Transverse colon (tissue), 4 donors: ENCODE measurements at places on chromosomes 13 and 19. TPM values are rescaled to one million over a fixed set of nuclear protein-coding genes. Genes with fewer than 3 reads are reported as not detected.

GRCh38 chr13:89660752-89661151, 1686.7 kb upstream of the MIR17HG start:
- DNase-seq: no peak

DNA sequence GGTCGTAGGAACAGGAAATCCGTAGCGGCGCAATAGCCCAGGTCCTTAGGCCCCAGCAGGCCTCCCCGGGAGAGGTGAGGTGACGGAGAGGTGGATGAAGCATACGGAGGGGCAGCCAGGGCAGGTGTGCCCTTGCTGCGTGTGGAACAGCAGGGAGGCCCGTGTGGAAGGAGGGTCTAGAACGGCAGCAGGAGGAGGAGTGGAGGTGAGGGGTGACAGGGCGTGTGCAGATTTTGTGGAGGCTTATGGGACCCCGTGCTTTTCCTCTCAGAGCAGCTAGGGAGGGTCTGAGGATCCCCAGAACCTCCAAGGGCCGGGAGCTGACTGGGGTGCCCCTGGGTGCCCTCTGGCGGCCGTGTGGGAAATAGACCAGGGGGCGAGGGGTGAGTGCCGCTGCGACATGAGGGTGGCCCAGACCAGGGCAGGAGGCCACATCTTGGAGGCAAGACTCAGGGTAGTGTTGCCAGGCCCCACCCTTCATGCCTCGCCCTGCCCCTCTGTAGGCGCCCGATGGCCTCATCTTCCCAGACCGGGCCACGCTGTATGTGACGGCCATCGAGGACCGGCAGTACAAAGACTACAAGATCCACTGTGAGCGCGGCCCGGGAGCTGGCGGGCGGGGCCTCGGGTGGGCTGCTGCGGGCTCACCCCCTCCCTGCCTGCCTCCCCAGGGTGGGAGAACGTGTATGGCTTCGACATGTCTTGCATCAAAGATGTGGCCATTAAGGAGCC, 5.0 kb upstream of the ADM5 start:
- no peak for DNase-seq

GRCh38 chr13:20728579-20729311, 25.2 kb downstream of the IL17D start:
- no peak for DNase-seq

GRCh38 chr19:33705090-33705847, 83.5 kb downstream of the CHST8 start:
- no peak for DNase-seq

GRCh38 chr19:45139286-45140143, 21.3 kb downstream of the NKPD1 start:
- DNase-seq: no peak

- no peak for DNase-seq
These were observed 25.9 kb downstream of the CLEC4M start for GRCh38 chr19:7788933-7789323.

GPR12 gene
- 0.14 TPM for total RNA-seq

DNA sequence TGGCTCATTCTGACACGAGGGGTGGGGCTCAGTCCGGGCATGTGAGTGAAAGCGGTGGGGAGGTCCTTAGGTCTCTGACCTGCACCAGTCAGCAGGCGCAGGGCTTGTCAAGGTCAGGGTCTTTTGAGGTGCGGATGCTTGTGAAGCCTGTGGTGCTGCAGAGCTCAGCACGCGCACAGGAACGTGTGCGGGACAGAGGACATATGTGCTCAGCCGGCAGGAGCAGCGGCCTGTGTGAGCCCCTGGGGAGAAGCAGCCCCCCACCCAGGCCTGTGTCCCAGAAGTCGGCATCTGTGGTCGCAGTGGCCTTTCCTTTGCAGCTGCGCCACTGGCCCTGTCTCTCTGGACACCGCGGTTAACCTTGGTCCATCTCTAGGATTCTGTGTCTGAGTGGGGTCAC, 30.9 kb downstream of the ATP4B start:
- no peak for DNase-seq

GRCh38 chr13:71727662-71728061, 139.3 kb downstream of the DACH1 start:
- DNase-seq: no peak

DNA sequence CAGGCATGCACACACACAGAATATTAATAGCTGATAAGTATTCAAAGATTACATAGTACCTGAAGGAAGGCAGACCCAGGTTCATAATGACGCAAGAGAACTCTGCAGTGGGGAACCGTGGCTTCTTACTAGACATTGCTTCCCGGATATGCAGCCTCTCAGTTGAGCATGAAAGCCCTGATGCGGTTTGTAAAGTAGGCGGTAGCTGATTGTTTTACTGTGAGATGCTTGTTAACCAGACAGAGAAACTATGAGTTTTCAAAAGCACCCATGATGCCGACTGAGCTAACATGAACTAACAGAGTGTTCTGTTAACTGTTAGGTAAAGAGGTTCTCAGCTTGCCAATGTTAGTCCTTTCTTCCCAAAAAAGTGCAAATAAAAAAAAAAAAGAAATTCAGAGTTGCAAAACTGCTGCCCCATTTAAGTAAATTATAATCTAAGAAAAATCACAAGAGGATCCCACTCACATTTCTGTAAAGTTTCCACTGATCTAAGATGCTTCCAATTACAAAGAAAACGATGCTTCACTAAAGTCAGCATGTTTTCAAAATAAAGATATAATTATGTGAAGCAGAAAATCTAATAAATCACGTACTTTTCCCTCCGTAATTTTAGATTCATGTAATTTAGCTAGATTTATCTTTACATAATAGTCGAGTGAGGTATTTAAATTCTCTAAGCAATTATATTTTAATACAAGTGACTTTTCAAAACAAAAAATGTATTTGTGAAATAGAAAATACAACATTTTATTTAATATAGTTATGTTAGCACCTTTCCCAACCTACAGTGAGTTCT, 2.2 kb downstream of the FLT1 start:
- DNase-seq: no peak

- DNase-seq: peak; percentile 51
These were observed 5.9 kb downstream of the RAB8A start for GRCh38 chr19:16117594-16118033.

GRCh38 chr13:31111136-31111535, 50.6 kb downstream of the HSPH1 start:
- no peak for DNase-seq

MISP3 gene
- 40.0 TPM for total RNA-seq

DNA sequence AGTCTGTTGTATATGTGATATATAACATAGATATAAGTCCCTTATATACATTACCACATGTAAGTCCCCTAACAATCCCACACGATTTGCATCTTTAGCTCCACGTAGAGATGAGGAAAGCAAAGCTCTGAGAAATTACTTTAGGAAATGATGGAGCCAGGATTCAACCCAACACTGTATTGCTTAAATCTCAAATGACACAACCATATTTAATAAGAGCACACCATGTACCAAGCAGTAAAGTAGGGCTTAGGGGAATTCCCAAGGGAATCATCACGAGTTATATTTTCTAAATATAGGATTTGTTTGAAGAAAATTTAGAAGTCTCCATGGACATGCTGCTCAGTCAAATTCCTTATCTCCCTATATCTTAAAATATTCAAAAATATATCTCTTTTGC, 61.3 kb upstream of the POMP start:
- DNase-seq: no peak

- DNase-seq: no peak
These were observed 30.5 kb downstream of the PPP1R37 start for GRCh38 chr19:45123440-45123850.

KLK4 gene
- total RNA-seq: not detected

DNA sequence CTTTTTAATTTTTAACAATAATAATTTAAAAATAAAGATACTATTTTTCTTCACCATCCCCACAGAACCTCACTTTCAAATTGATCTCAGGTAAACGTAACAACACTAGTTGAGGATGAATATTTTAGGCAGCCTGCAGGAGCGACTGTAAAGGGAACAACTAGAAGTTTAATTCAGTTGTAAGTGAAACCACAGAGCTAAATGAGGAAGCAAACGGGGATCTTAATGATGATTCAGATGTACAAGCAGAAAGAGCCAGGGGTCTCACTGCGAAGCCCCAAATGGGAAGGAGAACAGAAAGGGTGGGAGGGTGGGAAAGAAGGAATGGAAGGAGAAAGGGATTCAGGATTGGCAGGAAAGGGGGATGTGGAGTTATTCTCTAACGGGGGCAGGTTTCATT, 54.6 kb upstream of the RAP2A start:
- DNase-seq: no peak

DNA sequence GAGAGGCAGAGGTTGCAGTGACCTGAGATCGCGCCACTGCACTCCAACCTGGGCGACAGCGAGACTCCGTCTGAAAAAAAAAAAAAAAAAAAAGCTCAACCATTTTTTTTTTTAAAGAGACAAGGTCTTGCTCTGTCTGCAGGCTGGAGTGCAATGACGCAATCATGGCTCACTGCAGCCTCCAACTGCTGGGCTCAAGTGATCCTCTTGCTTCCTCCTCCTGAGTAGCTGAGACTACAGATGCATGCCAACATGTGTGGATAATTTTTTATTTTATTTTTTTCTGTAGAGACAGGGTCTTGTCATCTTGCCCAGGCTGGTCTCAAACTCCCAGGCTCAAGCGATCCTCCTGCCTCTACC, 10.3 kb downstream of the EHD2 start:
- DNase-seq: peak; percentile 59

DNA sequence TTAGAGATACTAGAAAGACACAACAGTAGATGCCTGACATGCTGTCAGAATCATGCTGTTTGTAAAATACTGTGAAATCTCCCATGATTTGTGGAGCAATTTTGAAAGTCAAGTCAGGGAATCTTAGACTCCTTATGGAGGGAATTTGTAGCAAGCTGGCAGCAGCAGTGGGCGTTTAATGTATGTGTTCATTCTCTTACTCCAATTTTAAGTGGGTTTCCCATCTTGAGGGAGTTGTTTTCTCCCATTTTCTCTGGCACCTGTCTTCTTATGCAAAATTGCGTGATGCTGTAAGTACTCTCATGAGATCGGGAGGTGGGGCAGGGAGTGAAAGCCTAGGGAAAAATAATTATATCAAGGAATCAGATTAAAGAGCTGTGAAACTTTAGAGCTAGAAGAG, 16.0 kb upstream of the GTF2F2 start:
- no peak for DNase-seq

TMED1 gene
- total RNA-seq: 25.4 TPM

KLK2 gene
- not detected for total RNA-seq

GRCh38 chr13:25744178-25744577, 307.6 kb downstream of the SHISA2 start:
- no peak for DNase-seq

- DNase-seq: no peak
These were observed 104.7 kb upstream of the TSC22D1 start for GRCh38 chr13:44680746-44681355.

GRCh38 chr13:111316161-111316730, 4.2 kb upstream of the TEX29 start:
- no peak for DNase-seq

MEIS3 gene
- 2.3 TPM for total RNA-seq
